ENCODE measurements at places on chromosomes 3 and 15.

- DNase-seq = no peak
Measured at GRCh38 chr15:58048261-58048660, 17.2 kb downstream of the ALDH1A2 start.

- DNase-seq = peak; percentile 99
Measured at GRCh38 chr3:120094776-120095225, 554 bp upstream of the GSK3B start.

DNA sequence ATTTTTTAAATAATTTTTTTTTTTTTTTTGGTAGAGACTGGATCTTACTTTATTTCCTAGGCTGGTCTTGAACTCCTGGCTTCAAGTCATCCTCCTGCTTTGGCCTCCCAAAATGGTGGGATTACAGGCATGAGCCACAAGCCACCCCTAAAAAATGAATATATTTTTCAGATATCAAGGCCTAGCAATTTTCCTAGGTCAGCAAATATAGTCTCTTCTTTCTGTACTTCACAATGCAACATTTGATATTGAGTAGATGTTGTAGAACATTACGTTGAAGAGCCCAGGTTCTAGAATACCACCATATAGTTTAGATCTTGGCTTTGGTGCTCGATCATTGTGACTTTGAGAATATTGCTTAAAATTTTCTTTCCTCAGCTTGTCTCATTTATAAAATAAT lies 437.9 kb downstream of the CNTN4 start:
- DNase-seq = no peak

DNA sequence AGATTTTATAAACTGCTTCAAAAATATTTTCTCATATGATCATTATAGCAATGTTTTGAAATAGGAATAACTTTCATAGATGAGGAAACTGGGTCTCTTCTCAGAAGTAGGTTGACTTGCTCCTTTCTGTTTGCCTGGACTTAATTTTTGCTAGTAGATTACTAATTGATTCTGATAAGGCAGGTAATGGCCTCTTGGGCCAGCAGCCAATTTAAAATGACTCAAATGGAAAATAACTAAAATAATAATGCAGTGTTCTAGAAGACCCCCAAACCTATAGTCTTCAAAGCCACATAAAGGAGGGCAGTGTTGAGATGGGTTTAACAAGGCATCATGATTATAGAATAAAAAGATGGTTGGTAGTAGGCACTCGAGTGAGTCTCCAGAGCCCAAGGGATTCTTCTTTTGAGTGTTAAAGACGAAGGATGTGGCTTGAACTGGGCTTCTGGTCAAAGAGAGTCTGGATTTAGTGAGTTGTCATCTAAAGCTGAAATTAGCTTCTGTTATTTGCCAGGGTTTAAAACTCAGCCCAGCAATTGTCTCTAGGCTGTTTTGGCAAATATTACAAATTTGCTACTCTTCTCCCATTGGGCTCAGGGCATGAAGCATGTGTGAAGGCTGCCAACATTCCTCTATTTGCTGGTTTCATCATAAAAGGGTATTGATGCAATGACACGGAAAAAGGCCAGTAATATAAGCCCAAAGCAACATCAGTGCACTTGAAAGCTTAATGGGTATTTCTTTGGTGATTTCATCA lies 297.1 kb upstream of the MEIS2 start:
- no peak for DNase-seq

- no peak for DNase-seq
Measured at GRCh38 chr3:12442654-12443501, 41.4 kb upstream of the TSEN2 start.

- no peak for DNase-seq
Measured at GRCh38 chr15:72820278-72820677, 36.7 kb upstream of the ADPGK start.

DNA sequence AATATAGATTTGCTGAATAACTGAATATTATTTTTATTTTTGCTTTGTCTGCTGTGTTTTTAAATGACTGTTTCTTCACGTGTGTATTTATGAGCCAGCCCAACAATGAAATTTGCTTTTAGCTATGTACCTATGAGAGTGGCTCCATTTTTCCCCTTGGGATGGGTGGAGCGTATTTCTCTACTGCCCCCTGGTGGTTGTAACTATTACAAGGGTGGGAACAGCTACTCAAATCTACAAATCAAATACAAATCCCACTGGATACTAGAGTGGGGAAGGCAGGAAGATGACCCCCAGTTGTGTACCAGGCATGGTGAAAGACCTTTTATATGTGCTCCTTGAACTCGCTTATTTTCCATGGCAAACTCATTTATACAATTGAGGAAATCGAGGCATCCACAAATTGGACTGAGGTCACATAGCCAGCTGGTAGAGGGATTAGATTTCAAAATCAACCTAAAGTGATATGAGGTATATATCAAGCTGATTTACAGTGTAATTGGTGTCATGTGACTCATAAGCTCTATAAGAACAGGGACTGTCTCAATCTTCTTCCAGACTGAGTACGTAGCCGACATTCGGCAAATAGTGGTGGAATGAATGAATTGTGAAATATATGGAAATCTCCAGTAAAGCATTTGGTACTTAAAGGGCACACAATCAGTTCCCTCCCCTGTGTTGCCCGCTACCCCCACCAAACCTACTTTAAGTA lies 69.5 kb upstream of the VEPH1 start:
- no peak for DNase-seq

DNA sequence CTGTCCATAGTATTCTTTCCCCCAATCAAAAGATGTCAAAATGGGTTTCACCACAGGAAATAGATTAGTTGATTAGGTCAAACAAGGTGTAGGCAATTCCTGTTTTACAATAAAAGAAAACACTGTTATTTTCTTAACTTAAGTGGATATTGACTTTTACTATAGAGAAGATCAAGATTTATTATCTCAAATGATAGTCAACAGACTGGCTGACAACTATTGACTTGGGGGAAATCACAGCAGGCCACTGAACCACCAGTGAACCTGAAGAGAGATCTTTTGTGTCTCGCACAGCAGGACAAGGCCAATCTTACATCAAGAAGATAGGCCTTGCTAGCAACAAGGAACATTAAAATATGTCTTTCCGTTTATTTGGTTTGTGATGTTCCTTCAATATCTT lies 1187.6 kb downstream of the SI start:
- no peak for DNase-seq

DNA sequence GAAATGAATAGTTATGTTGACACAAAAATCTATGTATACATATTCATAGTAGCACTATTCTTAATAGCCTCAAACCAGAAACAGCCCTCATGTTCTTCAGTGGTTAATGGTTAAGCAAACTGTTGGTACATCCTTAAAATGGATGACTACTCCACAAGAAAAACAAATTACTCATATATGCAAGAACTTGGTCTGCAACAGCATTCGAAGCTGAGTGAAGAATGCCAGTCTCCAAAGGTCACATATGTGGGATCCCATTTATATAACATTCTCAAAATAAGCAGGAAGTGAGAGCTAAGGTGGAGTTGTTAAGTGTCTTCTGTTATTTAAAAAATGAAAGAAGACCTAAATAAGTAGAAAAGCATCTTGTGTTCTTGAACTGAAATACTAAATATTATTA lies 365.7 kb downstream of the GABRG3 start:
- no peak for DNase-seq

DNA sequence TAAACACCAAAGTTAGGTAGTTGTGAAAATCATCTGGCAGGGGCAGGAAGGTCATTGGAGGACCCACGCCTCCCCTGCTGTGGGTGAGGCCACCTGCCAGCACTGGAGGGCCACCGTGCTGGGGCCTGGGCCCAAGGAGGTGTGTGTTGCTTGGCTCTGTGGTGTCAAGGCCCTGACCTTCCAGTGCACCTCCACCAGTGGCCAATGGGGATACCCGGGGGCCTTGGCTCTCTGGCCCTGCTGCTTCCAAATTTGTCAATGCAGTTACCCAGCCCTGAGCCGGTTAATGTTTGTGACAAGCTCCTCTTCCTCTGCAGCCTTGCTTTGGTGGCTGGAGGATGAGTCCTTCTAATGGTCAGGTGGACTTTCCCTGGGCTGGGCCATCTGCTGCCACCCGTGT lies 150.2 kb downstream of the KLF13 start:
- DNase-seq = no peak

DNA sequence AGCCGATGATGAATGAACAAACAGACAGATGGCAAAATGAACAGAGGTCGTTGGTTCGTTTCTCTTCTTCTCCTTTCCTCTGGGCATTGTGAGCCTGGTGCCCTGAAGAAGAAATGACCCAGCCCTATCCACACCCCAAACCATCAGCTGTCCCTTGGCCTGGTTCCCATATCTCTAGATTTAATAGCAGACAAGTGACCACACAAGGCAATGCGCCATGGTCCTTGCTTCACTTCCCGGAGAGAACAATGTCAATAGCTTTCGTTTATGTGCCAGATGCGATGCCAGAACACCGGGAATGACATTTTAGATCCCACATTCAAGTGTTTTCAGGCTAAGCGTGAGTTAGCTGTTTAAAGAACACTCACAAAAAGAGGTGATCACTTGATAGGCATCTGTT lies 17.7 kb downstream of the POC1A start:
- DNase-seq = no peak

GRCh38 chr3:183114384-183115178 lies 15.3 kb upstream of the MCCC1 start:
- no peak for DNase-seq

DNA sequence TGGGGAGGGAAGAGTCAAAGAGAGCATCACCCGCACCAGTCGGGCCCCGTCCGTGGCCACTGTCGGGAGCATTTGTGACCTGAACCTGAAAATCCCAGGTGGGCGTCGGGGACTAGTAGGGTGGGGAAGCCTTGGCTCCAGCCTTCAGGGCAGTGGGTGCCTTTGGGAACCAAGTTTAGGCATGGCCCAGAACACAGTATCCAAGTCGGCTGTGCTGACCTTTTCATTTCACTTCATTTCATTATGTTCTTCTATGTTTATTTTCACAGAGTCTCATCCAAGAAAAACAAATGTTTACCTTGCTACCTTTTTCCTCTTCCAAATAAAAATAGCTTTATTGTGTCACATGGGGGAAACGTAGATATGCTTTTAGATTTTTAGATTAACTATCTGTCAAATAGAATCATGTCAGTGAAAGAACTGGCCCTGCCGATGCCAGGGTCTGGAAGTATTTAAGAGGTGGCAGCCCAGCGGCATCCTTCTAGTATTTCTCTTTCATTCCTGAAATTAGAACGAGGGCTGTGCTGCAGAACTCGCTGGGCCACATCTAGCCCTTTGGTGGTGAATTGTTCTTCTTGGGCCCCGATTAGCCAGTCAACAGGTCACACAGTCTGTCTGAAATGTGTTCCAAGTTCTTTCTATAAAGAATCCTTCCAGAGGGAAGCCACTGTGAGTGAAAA lies 60.5 kb downstream of the DNASE1L3 start:
- no peak for DNase-seq

DNA sequence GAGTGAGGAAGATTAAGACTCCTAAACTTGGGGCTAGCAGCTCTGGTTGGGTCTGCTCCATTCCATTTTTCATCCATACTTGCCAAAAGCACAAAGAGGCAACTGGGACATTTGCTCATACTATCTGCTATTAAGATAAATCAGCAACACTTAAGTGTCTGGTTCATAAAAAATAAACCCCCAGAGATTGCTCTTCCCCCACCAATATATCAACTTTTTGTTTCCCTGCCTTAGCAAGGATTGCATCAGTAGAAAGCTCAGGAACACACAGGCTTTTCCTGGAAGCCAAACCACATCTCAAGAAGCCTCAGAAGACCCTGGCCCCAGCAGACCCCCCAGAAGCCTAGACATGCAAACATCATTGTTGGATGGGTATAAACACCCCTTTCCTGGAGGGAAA lies 232.4 kb upstream of the WNT5A start:
- DNase-seq = no peak

- DNase-seq = no peak
Measured at GRCh38 chr15:40985541-40986330, 32.5 kb downstream of the CHAC1 start.

- DNase-seq = no peak
Measured at GRCh38 chr3:48428088-48428571, 1.8 kb downstream of the PLXNB1 start.

DNA sequence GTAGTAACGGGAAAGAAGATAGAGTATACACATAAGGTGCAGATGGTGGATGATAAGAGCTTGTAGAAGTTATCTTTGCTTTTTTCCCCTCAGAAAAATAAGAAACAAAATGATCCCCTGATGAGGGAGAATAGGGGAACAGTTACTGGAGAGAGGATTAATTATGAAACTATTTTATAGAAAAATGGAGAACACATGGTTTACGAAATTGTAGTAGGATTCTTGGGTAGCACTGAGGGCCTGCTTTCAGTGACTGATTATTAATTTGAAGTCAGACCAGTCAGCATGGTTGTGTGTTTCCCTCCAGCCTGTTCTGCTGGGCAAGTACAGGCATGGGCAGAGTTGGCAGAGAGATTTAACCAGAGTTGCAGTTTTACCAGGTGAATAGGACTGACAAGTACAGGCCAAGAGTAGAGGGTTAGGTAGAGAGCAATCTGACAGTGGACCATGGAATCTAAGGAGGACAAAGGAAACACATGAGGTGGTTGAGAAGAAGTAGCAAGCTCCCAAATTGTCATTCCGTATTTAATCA lies 5.9 kb downstream of the SLC49A4 start:
- no peak for DNase-seq

- DNase-seq = no peak
Measured at GRCh38 chr15:67303490-67304363, 49.1 kb downstream of the IQCH start.

DNA sequence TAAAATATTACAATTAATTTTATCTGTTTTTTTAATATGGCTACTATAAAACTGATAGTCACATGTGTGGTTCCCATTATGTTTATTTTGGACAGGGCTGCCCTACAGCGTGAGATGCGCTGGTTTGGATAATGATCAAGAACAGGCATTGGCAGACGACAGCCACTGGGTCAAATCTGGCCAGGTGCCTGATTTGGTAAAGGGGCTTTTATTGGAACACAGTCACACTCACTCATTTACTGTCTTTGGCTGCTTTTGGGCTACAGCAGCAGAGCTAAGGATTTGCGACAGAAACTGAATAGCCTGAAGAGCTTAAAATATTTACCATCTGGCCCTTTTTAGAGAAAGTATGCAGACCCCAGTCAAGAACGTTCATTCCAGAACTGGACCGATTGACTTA lies 724.2 kb upstream of the CFAP20DC start:
- no peak for DNase-seq

Data from naive thymus-derived CD8-positive, alpha-beta T cell (primary cell).